Spleen (tissue), 13 donors: ENCODE measurements at places on chromosomes 6 and 20. TPM values are rescaled to one million over a fixed set of nuclear protein-coding genes. Genes with fewer than 3 reads are reported as not detected.

TMEM242 gene
- 3.7 TPM for polyA plus RNA-seq

DNA sequence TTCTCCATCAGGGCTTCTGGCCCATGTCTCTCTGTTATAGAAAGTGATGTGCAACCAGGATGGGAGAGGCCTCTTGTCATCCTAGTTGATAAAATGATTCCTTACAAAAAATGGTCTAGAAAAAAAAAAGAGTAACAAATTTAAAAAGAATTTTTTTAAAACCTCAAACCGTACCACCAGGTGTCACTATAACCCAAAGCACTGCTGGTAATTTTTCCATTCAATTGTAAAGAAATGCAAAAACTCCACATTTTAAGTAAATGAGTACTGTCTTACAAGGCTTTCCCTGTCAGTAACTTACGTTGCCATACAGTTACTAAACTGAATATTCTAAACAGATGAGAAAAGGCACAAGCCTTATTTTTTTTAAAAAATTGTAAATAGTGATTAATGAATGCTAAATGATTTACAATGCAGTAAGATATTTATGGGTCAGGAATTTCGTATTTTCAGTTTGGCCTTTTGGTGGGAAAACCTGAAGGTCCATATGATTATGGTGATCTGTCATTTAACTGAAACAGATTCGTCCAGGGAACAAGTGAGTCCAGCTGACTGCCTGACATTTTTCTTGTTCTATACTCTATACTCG, 95.4 kb downstream of the OGFRL1 start:
- peaks cover 21% of the 10 kb centered on the region for H3K4me1 ChIP-seq
- no peaks in the 10 kb centered on the region for H3K36me3 ChIP-seq
- no peak for DNase-seq

DNA sequence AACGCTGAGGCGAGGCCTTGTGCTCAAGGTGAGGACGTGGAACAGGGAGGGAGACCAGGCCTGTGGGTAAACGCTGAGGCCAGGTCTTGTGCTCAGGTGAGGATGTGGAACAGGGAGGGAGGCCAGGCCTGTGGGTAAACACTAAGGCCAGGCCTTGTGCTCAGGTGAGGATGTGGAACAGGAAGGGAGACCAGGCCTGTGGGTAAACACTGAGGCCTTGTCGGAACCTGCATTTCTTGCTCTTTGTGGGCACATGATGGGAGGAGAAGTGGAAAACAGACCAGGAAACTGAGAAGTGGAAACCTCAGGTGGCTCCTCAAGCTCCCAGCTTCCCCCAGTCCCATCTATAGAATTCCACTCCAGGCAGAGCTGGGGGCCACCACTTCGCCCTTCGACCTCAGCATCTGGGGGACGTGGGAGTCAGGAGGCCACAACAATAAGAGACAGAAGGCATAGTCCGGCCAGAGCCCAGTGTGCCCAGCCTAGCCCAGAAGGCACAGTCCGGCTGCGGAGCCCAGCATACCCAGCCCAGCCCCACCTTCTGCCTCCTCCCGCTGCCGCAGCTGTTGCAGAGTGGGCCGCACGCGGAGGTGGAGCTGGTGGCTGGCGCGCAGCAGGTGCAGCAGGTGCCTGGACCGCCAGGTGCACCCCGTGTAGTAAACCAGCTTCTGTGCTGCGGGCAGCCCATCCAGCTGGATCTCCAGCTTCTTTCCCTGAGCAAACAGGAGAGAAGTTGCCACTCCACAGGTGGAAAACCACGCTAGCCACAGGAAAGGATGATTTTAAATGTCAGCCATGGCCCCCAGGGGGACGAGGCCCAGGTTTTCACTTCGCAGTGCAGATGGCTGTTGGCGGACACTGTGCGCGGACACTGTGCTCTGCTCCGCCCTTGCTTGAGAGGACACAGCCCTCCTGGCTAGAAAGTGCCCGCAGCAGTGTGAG, 17.5 kb downstream of the FRMD1 start:
- H3K4me3 ChIP-seq, result no peak overlapping the region
- no peak overlapping the region for H3K27ac ChIP-seq
- DNase-seq, result no peak
- no peaks in the 10 kb centered on the region for H3K36me3 ChIP-seq
- H3K27me3 ChIP-seq, result no peaks in the 10 kb centered on the region

GRCh38 chr6:7794509-7794908, 68.6 kb downstream of the BMP6 start:
- H3K4me3 ChIP-seq, result no peak overlapping the region
- H3K36me3 ChIP-seq, result no peaks in the 10 kb centered on the region
- DNase-seq, result no peak
- H3K27me3 ChIP-seq, result no peaks in the 10 kb centered on the region
- H3K27ac ChIP-seq, result no peak overlapping the region

GRCh38 chr6:13400772-13401171, 72.4 kb upstream of the TBC1D7 start:
- H3K27me3 ChIP-seq, result no peaks in the 10 kb centered on the region
- no peak overlapping the region for H3K27ac ChIP-seq
- no peak overlapping the region for H3K4me3 ChIP-seq
- H3K4me1 ChIP-seq, result peaks cover 26% of the 10 kb centered on the region
- H3K36me3 ChIP-seq, result no peaks in the 10 kb centered on the region
